ENCODE measurements at places on chromosomes 6 and 20.

GRCh38 chr6:21777846-21778245, 184.3 kb downstream of the SOX4 start:
- no peak for DNase-seq

- DNase-seq, result peak; percentile 14
Measured at GRCh38 chr6:3355358-3356055, 96.8 kb downstream of the PSMG4 start.

DNA sequence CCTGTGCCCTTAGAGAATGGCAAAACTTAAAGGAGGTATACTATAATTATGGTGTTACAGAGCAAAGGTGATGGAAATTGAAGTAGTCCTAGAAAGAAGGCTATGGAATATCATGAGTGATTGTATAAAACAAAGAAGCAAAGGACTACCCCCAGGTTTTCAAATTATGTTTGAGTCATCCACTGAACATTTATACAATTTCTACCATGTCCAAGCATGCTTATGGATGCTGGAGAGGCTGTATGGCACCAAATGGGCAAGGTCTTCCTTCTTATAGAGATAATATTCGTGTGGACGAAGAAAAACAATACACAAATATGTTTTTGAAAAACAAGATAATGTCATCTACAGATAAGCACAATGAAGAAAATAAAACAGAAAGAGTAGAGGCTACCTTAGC, 177.5 kb downstream of the KHDC1L start:
- DNase-seq, result no peak

DNA sequence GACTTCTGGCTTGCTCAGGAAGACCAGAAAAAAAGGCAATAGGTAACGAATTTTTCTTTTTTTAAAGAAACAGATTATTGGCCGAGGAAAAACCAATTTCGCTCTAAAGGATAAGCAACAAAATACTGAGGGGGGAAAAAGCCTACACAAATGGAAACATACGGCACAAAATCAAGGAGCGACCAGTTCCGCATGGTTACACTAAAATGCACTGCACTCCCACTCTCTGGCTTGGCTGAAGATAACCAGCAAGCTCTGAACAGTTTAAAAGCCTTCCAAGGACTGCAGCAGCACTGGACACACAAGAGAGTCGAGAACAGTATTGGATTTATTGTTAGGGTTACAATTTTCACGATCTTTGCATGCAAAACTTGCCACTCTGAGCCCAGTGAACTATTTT, 881 bp upstream of the MAP7 start:
- no peak for DNase-seq

DNA sequence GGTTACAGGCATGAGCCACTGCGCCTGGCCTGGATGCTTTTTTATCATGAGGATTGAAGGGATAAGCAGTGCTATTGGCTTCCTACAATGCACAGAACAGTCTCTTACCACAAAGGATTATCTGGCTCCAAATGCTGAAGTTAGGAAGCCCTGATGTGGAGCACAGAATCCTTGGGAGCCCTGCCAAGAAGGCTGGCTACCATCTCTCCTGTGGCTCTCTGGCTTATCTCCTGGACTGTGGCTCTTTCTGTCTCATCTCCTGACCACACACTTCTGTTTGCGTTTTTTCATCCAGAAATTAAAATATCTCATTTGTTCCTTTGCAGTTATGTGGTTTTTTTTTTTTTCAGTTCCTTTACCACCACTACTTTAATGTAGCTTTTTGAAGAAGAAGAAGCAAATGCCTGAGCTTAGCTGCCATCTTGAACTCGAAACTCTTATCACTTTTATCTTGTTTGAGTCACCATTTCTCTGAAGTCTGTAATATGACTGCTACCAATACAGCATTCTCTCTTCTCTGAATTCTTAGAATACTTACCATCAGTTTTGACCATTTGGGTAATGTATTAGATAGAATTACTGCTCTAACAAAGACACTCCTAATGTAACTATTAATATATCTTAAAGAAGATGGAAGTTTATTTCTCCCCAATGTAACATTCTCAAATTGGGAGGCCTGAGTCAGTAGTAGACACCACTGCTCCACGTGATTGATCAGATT, 1044.7 kb downstream of the KIF16B start:
- no peak for DNase-seq

- no peak for DNase-seq
Measured at GRCh38 chr20:34976286-34976685, 20.6 kb downstream of the MYH7B start.

DNA sequence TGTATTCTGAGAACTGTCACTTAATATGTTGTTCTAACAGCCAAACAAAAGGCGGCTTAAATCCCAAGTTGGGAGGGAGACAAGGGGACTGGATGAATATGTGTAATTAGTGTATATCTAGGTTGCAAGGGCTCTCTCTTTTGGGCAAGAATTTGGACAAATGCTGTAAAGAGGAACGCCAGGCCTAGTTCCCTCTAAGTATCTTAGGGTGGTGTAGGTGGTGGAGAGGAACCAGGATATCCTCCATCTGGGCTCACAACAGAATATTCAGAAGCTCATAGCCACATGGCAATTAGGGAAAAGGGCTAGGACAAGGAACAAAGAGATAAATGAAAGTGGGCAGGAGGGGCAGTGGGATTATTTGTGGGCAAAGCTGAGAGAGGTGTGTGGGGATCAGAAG, 149.5 kb downstream of the LRFN2 start:
- no peak for DNase-seq

DNA sequence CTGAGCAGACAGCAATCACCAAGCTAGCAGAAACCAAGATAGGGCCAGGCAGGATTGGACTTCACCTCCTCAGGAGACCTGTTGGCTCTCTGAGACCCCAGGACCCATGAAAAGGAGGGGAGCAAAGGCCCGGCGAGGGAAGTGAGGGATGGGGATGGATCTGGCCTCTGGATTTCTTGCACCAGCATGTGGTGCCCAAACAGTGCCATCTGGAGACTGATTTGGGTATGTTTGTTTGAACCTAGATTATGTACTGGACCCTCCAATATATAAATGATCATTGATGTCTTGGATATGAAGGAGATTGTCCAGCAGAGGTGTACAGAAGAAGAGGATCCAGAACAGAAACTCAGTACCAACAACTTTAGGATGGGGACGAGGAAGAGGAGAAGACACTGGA, 83.4 kb upstream of the LY86 start:
- DNase-seq, result no peak

- no peak for DNase-seq
Measured at GRCh38 chr6:48626421-48626820, 515.4 kb upstream of the PTCHD4 start.

DNA sequence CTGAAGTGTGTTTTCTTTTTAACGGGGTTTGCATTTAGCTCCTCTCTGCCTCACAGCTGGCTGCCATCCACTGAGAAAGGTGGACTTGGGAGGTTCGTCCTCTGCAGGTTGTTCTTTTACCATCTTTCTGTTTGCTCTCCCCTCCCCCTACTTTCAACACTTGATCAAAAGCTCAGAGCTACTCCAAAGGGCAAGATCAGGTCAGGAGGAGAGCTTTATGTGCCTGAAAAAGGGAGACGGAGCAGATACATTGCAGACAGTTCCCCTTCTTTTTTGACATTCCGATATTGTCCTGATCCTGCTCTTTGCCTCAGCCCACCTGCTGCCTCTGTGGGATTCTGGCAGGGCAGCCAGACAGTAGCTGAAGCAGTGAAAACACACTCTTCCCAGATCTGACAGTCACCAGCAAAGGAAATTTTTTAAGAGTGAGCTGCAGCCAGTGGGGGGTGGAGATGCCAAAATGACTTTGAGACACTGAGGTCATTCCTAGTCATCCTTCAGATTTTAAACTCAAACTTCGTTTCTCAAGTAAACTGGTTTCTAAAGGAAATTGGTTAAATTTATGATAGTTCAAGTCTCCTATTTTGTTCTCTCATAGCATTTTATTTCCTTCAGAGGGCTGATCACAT, 26.5 kb downstream of the SMLR1 start:
- DNase-seq, result no peak

DNA sequence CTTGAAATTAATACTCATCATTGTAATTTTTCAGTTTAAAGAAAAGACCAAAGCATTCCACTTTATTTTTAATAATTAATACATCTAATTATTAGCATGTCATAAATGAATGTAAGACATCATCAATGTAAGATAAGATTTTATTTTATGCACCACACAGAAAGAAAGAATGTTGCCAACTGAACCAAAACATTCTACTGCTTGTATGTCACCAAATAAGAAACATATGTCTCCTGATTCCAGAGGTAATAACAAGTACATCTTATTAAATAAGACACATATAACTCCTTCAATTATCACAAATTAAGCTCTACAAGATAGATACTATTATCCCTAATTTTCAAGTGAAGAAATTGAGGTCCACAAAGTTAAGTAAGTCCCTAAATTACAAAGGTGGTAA, 189.5 kb downstream of the GMDS start:
- no peak for DNase-seq

DNA sequence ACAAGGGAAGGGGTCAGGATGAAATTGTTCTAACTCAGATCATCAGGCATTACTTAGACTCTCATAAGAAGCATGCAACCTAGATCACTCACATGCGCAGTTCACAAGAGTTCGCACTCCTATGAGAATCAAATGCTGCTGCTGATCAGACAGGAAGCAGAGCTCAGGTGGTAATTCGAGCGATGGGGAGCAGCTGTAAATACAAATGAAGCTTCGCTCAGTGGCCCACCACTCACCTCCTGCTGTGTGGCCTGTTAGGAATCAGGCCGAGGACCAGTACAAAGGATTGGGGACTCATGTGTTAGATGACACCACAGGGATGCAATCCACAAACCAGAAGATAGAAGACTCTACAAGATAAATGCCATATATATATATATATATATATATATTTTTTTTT, 31.5 kb upstream of the TOP1 start:
- no peak for DNase-seq

GRCh38 chr20:4193069-4193452, 177.7 kb upstream of the RNF24 start:
- DNase-seq, result no peak

DNA sequence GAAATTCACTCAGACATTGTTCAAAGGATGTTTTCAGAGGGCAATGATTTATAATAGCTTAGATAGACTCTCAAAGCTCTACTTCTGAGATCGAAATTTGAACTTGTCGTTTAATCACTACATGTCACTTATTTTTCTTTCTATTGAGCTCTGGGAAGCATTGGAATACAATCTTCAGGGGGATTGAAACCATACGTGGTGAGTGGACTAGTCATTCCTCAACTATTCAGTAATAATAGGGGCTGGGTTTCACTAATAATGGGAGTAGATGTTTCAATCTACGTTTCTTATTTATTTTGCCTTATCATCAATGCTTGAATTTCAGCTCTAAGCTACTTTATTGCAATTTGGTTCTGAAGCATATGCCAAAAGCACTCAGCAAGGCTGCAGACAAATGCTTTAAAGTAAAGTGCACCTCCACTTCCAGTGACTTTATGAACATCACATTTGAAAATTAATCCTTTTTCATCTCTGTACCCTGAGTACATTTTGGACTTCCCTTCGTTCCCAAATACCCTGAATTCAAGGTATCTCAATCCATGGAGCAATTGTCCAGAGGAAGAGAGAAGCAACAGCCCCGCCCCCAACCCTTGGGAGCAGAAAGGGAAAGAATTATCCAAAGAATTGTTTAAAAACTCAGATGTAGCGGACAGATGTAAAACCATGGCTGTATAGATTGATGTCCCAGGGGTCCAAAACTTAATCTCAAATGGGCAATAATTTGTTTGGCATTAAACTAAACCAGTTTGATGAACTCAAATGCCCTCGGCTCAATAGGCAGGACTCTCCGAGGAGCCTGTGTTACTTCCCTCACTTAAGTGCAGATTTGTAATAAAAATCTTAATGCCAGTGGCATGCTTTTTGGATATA, 68.1 kb downstream of the HFE start:
- no peak for DNase-seq

DNA sequence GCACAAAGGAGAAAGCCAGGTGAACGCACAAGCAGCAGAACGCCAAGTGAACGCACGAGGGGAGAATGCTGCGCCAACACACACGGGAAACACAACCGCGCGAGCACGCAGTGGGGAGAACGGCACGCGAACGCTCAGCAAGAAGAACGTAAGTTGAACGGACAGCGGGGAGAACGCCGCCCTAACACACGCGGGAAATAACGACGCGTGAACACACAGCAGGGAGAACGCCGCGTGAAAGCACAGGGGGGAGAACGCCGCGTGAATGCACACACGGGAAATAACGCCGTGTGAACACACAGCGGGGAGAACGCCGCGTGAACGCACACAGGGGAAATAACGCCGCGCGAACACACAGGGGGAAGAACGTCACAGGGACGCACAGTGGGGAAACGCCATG, 54.7 kb downstream of the RNASET2 start:
- no peak for DNase-seq

DNA sequence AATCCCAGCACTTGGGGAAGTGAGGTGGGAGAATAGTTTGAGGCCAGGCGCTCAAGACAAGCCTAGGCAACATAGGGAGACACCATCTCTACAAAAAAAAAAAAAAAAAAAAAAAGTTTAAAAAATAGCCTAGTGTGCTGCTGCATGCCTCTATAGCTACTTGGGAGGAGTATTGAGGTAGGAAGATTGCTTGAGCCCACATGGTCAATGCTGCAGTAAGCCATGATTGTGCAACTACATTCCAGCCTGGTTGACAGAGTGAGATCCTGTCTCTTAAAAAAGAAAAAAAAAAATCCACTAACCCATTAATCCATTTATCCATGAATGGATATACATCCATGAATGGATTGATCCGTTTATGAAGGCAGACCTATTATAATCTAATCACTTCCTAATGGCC, 1064.6 kb upstream of the EYS start:
- no peak for DNase-seq

DNA sequence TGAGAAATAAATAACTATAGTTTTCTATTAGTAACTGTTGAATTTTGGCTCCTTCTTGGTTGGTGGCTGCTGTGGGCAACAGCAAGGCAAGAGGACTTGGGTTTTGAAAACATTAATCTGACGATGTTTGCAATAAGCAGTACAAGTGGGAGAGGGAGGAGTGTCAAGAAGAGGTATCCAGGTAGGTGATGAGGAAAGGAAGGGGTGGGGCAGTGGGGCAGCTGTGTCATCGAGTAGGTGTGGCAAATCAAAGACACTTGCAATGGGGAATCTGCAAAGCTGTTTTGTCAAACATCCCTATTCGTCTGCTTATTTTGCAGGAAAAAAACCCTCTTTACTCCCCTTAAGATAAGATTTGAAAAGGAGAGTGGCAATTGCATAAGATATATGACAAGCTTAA, 171.9 kb upstream of the MAP3K7 start:
- DNase-seq, result no peak

DNA sequence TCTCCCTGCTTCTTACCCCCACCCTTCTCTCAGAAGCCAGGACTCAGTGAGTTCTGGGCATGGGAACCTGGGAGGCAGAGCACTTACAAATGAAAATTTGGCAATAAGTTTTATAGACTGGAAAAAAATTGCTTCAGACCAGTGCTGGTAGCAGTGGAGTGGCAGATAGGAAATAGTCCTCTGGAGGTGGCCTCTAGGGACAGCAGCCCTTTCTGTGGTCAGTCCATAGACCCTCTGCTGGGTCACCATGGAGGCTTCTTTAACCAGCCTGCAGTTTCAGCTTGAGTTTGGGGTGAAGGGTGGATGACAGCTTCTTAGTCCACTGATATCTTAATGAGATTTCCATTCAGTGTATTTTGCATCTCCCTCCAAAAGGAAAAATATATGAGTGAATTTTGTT, 179.1 kb downstream of the ARID1B start:
- no peak for DNase-seq
